ENCODE measurements at places on chromosomes 3 and 15. TPM values are rescaled to one million over a fixed set of nuclear protein-coding genes. Genes with fewer than 3 reads are reported as not detected.

TMEM266 gene
- total RNA-seq: not detected

PFN2 gene
- 243 TPM for total RNA-seq

MST1R gene
- total RNA-seq: not detected

PRKCD gene
- total RNA-seq: 0.80 TPM

NDN gene
- 158 TPM for total RNA-seq

ADIPOQ gene
- total RNA-seq: not detected

TRIM42 gene
- not detected for total RNA-seq

ATP8B4 gene
- not detected for total RNA-seq

ANKUB1 gene
- total RNA-seq: not detected

GREM1 gene
- total RNA-seq: 35.3 TPM

ADAMTS17 gene
- 5.1 TPM for total RNA-seq

DGKG gene
- 20.5 TPM for total RNA-seq

COX5A gene
- total RNA-seq: 59.7 TPM

LYZL4 gene
- 0.23 TPM for total RNA-seq
